RCC 7860 (cell line): ENCODE measurements at places on chromosomes 7 and 10.
A peak's percentile ranks its signal among the peaks of the same experiment; 100 is the strongest.

- no peak for DNase-seq
Observed at GRCh38 chr10:20181434-20181833, 365.2 kb downstream of the PLXDC2 start.

- DNase-seq, result no peak
Observed at GRCh38 chr7:12586271-12586670, 15.8 kb downstream of the SCIN start.

DNA sequence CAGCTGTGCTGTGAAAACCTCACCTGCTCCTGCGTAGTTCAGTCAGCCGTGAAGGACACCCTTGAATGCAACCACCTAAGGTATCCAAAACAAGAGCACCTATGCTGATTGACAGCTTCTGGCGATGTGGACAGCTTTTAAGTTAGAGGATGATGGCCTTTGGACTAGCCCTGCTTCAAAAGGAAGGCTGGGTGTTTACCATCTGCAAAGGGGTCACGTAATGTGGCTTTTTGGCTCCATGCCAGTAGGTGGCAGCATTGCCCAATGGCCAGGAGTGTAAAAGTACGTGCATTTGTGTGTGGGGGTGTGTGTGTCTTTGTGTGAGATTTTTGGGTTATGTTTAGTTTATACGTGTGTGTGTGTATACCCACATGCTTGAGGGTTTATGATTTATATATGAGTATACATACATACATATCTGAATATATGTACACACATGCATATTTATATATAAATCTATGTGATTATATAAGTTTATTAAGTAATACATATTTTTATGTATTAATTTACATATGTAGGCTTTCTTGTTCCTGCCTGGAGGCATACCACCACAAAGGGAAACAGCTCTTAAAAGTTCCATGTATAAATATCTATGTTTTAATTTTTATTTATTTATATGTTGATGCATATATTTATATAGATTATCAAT lies 236.3 kb upstream of the ANKRD30A start:
- DNase-seq, result no peak

DNA sequence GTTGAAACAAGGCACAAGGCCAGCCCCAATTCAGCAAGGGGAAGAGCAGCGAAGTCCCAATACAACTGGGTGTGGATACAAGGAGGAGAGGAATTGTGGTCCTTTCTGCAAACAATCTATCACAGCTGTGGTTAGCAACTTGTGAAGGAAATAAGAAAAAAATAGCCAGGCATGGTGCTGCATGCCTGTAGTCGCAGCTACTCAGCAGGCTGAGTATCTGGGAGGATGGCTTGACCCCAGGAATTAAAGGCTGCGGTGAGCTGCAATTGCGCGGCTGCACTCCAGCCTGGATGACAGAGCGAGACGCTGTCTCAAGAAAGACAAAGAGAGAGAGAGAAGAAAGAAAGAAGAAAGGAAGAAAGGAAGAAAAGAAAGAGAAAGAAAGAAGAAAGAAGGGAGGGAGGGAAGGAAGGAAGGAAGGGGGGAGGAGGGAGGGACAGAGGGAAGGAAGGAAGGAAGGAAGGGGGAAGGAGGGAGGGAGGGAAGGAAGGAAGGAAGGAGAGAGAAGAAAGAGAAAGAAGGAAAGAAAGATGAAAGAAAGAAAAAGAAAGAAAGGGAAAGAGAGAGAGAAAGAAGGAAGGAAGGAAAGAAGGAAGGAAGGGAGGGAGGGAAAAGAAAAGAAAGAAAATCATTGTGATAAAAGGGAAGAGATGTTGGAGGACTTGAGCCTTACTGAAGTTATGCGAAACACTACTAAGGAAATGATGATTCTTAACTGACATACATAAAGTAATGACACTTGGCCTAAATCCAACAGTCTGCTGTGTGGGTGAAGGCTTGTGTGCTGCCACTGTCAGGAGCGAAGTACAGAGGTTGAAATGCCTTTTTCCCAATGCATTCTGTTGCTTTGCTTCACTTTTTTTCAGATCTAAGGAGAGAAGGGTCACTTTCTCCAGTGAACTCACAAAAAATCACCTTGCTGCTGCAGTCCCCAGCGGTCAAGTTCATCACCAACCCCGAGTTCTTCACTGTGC lies 117.0 kb upstream of the STK17A start:
- DNase-seq, result no peak

- DNase-seq, result no peak
Observed at GRCh38 chr10:22701132-22701826, 13.1 kb downstream of the PIP4K2A start.

DNA sequence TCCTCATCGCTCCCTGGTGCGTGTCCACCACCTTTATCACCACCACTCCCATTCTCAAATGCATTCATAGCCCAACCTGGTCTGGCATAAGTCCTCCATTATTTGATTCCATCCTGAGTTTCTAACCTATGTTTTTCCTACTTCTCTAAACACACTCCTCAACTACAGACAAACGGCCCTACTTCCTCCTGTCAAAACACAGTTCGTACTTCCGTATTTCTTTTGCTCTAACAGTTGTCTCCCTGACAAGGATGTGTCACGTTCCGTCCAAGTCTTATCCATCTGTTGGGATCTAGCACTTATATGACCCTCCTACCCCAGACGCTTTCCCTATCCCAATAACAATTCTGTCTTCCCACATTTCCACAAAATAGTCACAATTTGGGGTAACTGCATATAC lies 46.8 kb downstream of the DOCK4 start:
- DNase-seq, result no peak

- no peak for DNase-seq
Observed at GRCh38 chr7:137734221-137734620, 112.6 kb downstream of the DGKI start.

DNA sequence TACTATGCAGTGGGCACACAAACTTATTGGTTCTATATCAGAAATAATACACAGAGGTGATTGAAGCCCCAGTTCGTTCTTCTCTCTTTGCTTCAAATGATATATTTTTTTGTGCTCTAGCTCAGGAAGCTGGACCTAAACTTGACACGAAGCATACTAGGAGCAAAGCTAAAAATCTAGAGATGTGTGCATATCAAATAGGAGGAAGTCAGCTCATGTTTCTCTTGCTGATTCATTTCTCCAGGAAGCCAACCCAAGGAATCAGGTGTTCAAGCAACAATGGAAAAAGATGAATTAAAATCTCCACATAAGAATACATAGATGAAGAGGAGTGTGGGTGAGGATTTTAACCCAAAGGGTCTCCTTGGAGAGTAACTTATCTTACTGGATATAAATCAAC lies 432.5 kb downstream of the KCNMA1 start:
- DNase-seq, result no peak

DNA sequence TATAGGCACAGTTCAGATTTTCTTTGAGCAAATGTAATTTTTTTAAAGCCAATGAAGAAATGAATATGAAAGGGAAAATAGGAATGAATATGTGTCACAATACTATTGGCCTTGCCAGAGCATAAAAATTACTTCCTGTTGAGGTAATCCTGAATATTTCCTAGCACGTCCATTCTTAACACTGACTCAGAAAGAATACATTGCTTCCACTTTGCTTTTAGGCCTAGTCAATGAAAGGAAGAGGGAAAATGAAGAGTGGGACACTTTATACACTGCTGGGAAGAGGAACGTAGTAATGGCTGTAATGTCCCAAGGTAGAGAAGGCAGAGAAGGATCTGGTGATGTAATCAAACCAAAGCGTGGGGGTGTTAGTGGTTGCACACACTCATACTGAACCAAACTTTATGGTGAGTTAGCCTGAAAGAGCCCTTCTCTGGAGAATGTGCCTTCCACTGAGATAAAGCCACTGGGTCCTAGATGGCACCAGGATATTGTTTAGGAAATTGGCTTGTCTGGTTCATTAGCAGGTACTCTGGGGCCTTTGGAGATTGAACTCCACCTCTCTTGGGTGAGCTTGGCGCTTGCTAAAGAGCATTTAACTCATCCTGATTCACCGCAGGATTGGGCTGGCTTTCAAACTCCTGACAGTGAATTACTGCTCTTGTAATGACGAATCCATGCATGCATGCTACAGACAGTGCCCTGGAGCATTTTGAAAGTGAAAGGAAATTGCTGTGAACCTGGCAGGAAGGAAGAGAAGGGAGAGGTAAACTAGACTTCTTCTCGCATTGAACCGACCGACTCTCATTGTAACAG lies 254.9 kb downstream of the KIAA1217 start:
- DNase-seq, result peak; percentile 87

DNA sequence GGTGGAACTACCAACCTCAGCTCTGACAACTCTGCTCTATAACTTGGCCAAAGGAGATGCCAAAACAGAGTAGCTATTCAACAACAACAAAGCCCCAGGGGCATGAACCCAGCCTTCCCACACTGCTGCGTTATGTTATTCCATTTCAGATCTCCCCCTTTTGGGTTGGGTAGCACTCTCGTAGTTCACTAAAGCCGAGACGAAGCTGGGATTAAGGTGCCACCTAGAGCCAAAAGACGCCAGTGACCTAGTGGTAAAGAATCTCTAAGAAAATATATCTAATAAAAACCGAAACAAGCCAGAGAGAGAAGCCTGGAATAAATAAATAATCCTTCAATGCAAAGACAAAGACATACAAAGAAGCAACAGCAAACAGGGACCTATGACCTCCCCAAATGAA lies 217.3 kb downstream of the HERPUD2 start:
- DNase-seq, result no peak

- DNase-seq, result no peak
Observed at GRCh38 chr7:35780070-35780469, 20.8 kb upstream of the SEPTIN7 start.

- no peak for DNase-seq
Observed at GRCh38 chr7:1415389-1415990, 43.8 kb downstream of the MICALL2 start.

GRCh38 chr10:49698679-49699078 lies 19.2 kb downstream of the C10orf53 start:
- no peak for DNase-seq

GRCh38 chr7:47681249-47681810 lies 99.4 kb upstream of the TNS3 start:
- DNase-seq, result no peak

GRCh38 chr10:77686650-77687417 lies 49.2 kb upstream of the KCNMA1 start:
- no peak for DNase-seq

DNA sequence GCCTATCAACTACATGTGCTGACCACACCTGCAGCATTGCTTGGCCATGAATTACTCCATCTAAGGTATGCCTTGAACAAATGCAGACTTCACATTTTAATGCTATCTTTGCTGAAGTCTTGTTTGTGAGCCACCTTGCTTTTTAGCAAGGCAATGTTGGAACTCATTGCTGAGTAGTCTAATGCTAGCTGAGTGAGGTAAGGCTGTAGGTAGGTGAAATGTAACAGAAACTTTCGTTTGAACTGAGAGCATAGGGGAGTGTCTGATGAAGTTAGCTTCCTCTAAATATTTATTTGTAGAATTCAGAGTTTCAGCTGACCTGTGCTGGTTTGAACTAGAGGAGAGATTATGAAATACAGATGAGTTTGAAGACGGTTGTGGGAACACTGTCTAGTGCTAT lies 238.5 kb downstream of the SEMA3A start:
- no peak for DNase-seq

DNA sequence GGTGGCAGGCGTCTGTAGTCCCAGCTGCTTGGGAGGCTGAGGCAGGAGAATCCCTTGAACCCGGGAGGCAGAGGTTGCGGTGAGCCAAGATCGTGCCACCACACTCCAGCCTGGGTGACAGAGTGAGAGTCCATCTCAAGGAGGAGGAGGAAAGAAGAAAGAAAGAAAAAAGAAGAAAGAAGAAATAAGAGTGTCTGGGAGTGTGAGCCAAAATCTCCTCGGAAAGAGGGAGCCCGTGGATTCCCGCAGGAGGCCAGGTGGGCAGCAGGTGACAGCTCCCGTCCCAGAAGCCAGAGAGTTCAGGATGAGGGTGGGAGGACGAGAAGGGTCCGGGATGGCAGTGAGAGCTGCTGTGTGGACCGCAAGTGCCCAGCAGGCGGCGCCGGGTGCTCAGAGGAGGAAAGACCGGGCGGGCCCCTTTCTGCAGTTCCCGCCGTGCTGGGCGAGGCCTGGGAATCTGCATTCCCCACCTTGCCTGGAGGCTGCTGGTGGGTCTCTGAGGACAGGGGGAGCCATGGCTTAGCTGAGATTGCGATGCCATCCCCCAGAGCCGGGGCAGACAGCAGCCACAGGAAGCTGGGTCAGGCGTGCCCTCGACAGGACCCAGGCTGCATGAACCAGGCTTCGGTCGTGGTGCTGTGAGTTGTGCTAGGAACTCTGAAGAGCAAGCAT lies 17.1 kb upstream of the AMZ1 start:
- peak; percentile 53 for DNase-seq

GRCh38 chr7:39421251-39421650 lies 145.0 kb upstream of the YAE1 start:
- no peak for DNase-seq

GRCh38 chr10:6228010-6228511 lies 25.3 kb downstream of the PFKFB3 start:
- no peak for DNase-seq

- DNase-seq, result no peak
Observed at GRCh38 chr7:114088470-114088940, 169.7 kb upstream of the PPP1R3A start.

DNA sequence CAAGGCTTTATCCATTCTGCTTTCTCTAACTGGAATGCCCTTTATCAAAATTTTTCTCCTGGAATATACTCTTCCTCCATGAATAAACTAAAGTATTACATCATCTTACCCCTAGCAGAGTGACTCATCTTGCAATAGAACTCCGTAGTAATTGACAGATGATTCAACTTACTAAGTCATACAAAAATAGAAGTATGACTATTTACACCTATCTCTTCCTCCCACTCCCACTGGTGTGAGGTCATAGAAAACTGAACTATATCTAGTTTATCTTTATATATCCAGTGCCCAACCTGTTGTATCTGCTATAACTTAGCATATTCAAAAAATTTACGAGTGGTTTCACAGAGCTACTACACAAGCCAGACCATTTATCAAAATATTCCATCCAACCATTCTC lies 26.1 kb downstream of the ABCB1 start:
- peak; percentile 89 for DNase-seq

DNA sequence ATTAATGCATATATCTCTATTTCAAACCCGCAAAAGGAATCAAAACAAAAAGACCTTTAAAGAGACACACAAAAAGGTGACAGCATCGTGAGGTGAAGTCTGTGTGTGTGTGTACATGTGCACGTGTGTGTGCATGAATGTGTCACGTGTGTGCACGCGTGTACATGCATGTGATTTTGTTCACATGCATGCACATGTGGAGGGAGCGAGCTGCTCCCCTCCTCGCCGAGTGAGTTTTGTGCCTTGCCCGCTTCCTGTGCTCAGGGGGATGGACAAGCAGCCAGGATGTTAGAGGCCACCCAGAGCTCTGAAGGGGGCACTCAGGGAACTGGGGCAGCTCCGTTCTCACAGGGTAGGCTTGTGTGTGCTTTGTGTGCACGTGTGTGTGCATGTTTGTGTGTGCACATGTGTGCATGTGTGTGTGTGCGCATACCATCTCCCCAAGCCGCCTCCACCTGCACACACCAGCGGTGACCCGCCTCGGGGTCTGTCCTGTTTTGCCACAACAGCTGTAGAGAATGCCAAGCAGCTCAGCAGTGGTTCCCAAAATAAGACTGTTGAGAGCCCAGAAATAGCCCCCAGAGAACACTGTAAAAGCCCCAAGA lies 191.2 kb downstream of the PTPRN2 start:
- no peak for DNase-seq
